ENCODE measurements at places on chromosomes 2 and 18.

- DNase-seq = no peak
These were observed 157.2 kb downstream of the MIB1 start for GRCh38 chr18:21897811-21898210.

DNA sequence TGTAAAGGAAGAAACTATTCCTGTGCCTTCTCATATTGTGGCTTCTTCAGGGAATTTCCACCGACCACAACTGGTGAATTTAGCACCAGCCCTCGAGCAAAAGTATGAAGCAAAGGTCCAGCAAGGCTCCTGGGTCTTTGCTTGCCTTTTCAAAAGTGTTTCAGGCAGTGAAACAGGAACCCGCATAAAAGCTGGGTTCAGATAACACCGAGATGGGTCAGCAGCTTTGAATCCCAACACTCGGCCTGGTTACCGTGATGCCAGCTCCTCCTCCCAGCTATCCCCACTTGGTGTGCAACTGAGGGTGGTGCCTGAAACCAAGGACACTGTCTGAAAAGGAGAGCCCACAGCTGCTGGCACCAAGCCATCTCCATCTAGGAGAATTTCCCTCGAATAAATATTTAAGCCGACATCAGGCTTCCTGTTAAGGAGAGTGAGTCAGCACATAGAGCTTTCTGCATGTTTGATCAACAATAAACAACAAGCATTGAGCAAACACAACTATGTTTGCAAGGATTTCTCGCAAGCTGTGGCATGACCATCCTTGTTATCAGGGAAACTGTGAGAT is 69.5 kb downstream of the ANTXR1 start:
- no peak for DNase-seq

DNA sequence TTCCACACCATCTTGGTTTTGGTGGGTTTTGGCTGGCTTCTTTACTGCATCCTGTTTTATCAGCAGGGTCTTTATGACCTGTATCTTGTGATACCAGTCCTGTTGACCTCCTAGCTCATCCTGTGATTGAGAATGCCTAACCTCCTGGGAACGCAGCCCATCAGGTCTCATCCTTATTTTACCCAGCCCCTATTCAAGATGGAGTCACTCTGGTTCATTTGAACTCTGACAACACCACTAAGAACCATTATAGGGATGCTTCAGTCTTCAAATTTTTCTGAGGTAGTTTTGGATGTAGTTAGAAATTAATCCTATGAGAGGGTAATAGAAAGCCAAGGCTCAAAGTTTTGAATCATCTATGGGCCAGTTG is 287.8 kb upstream of the SLC39A10 start:
- DNase-seq = no peak

DNA sequence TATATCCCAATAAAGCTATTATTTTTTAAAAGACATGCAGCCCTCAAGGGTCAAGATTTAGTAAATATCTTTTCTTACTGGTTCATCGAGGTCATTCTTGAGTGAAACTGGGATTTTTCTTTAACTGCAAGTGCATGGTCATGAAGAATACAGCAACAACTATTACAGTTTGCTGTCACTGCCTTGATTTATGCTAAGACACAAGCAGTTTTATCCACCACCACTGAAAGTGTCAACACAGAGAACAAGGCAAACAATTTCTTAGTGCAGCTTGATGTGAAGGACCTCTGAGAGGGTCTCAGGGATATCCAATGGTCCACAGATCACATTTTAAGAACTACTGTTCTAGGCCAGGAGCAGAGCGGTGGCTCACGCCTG is 12.1 kb downstream of the SP3 start:
- no peak for DNase-seq

DNA sequence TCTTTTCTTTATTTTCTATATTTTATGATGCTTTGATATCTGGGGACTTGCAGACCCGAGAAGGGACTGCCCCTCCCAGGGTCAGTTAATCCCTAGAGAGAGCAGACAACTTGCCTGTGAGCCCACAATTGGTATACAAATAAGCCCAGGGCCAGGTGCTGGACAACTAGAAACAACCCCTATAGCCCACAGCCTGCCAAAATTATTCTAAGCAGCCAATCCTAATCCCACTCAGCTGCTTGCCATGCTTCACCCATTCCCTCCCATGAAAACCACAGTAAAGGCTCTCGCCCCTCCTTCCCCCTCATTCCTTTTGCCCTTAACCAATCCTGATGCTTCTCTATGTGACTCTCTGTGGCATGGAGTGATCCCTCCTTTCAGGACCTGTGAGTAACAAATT is 380.7 kb downstream of the RBM43 start:
- DNase-seq = no peak

GRCh38 chr18:35407871-35408481 is 30.8 kb upstream of the ZNF396 start:
- DNase-seq = no peak

- DNase-seq = no peak
These were observed 965 bp upstream of the ELOA2 start for GRCh38 chr18:47036298-47036874.

- DNase-seq = no peak
These were observed 167.3 kb downstream of the ASXL3 start for GRCh38 chr18:33745151-33745795.

DNA sequence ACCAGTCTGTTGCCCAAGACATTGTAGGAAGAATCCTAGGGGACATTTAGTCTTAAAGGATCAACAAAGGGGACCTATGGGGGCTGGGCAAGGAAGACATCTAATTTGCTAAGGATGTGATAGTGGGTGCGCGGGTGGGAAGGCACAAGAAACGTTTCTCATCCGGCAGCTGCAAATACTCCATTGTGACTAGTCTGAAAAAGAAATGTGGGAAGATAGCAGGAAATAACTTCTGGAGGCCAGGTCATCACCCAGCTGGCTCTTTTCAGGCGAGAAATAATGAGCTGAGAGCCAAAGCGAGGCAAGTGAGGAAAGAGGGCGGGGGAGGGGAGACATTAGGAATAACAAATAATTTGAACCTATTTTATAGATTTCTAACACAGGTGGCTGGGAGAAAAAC is 70.3 kb upstream of the NCK2 start:
- DNase-seq = no peak

DNA sequence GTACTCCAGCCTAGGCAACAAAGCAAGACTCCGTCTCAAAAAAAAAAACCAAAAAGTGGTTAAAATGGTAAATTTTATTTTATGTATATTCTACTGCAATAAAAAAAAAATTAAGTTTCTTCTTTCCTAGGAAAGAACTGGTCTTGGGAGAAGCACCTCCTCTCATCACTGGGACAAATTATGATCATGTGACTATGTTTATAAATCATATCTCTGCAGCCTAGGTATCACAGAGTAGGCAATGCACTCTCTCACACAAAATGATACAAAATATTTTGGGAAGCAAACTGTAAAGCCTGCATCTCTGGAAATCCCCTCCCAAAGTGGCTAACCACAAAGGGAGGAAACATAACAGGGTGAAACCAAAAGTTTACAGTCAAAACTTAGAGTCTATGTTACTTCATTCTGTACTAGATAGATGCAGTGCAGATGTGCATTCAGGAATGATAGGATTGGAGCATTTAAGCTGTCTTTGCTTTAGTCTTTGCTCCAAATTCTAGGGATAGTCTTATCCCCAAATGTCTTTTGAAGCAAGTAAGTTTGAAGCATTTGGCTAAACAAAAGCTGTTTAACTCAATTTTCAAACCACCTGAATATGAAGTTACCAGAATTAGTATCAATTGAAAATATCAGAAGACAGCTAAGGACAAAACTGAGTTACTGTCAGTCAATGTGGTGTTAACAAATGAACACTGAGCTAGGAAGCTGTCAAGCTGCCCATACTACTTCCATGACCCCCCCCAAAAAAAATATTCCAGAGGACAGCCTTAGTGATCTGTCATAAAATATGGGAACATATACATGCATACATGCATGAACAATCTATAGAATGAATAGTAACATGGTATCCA is 21.1 kb upstream of the MALT1 start:
- no peak for DNase-seq

DNA sequence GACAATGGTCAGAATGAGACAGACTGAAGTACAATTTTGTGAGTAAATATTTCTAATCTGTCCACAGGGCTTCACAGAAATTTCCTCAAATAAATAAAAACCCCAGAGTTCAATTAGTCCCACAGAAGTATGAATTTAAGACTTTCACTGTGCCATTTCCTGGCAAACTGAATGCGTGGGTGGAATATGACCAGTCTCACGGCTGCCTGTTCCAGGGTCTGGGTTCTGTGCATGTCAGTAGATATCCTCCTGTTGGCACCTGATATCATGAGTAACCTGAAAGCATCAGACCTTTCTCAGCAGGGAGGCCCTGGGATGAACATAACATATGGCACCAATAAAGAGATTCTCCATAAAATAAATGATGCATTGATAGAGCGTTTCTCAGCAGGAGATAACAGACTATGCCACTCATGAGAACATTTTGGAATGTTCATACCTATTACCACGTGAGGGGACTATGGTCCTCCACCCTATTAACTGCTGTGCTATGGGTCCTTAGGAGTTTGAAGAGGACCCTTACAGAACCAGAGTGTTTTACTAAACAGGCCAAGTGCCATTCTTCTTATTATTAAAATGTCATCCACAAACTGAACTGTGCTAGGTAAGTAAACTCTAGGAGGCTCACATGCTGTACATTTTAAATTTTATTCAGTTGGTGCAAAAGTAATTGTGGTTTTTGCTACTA is 10.6 kb upstream of the MALL start:
- DNase-seq = no peak

DNA sequence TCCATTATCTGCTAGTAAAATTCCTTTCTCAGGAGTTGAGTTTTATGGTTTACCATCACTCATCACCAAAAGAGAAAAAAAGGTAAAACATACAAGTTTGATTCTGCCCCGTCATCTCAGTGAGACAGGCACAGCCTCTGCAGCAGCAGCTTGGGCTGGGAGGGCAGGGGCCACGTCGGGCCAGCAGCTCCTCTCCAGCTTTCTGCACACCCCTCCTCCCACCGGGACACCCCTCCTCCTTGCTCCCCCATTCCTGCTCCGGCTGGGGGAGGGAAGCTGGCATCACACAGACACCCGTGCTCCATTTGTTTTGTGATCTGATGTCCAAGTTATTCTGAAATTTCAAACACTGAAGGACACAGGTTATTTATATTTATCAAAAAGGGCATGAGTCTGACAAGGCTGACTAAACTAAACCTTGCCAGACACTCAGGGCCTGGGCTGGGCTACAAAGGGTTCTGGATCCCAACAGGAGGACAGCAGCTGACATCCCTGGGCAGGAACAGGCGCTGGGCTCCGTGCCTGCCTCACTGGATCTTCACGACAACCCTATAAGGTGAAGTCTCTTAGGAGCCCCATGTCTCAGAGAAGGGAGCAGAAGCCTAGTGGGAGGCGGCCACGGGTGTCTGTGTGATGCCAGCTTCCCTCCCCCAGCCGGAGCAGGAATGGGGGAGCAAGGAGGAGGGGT is 71.4 kb downstream of the HDAC4 start:
- no peak for DNase-seq

- DNase-seq = no peak
These were observed 1386.4 kb upstream of the ZEB2 start for GRCh38 chr2:145906354-145906753.

GRCh38 chr2:165126244-165126643 is 77.6 kb downstream of the SCN3A start:
- DNase-seq = no peak

GRCh38 chr2:163990541-163990940 is 254.7 kb upstream of the FIGN start:
- DNase-seq = no peak

- no peak for DNase-seq
These were observed 116.9 kb upstream of the CREB1 start for GRCh38 chr2:207412787-207413310.

DNA sequence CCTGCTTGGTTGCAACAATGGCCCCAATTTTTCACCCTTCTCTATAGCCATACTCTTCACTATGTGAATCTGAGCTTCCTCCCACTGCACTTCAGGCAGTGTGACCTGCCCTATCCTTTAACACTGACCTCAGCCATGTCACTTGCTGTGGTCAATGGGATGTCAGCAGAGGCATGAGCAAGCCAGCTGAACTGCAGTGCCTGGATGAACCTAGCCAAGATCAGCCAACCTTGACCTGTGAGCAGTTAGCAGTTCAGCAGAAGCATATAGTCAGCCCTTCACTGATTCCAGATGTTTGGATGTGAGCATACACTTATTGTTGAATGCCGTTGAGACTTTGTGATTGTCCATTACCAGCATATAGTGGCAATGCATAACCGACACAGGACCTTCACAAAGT is 63.4 kb upstream of the BOD1L2 start:
- no peak for DNase-seq

DNA sequence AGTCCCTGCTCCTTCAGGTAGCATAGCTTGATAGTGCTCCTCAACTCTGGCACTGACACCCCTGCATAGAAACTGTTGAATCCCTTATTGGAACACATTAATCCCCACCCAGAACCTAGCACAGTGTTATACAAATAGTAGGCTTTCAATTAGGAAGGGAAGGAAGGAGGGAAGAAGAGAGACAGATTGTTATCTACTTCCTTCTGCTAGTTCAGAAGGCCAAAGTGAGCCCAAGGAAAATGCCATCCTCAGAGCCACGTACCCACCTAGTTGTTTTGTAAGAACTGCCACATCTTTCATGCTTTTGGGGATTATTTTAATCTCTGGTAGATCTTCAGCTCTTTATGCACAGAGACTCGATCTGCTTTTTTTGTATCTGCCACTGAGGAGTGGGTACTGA is 75.1 kb downstream of the CLHC1 start:
- DNase-seq = no peak

Data from cortex of kidney (tissue), 1 donor.